ENCODE measurements at places on chromosomes 12 and 14.

GRCh38 chr14:88037325-88037724, 32.4 kb downstream of the GPR65 start:
- DNase-seq, result no peak

DNA sequence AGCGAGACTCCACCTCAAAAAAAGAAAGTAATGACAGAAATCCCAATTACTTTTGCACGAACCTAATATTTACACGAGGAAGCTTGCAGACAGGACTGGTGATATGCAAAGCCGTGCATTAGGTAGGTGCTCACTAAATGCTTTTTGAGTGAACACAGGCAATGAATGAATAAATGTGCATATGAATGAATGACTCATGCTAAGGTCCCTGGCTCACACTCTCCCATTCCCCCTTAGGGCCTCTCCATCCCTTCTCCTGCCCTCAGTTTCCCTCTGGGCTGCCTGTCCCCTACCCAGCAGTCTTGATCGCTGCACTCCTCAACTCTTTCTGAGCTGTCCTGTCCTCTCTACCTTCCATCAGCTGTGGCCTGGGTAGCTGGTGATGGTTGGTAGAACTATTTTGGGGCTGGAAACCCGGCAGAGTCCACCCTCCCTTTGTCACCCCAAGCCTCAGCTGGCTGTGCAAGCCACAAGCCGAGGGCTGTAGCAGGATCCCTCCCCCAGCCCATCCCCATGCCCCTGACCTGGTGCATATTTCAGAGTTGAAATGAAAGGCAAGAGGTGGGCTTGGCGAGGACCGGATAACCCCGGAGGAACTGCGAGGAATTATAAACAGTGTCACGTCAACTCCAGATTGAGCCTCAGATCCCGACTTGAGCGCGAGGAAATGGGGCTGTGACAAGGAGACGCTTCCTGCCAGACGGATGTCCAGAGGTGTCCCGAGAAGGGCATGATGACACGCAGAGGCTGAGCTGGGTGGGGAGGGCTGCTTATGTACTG, 191.7 kb upstream of the GSC start:
- no peak for DNase-seq

DNA sequence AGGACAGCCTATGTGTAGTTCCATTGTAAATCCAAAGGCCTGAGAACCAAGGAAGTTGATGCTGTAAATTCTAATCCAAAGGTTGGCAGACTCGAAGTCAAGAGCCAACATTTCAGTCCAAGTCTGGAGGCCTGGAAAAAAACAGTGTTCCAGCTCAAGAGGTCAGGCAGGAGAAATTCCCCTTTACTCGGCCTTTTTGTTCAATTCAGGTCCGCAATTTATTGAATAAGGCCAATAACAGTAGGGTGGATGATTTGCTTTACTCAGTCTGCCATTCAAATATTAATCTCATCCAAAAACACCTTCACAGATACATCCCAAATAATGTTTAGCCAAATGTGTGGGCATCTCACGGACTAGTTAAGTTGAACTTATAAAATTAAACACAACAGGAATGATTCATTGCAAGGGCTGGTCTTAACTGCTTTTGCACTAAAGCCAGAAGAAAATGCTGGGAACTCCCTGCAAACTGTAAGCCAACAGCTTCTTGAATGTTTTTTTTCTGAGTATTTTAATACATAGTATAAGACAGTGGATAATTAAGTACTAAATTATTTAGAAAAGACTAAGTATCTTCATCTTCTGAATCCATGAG, 197.4 kb upstream of the GARIN6 start:
- DNase-seq, result no peak

GRCh38 chr12:124719231-124719630, 144.4 kb downstream of the SCARB1 start:
- no peak for DNase-seq

GRCh38 chr12:115945491-115945885, 332.0 kb downstream of the MED13L start:
- DNase-seq, result no peak

DNA sequence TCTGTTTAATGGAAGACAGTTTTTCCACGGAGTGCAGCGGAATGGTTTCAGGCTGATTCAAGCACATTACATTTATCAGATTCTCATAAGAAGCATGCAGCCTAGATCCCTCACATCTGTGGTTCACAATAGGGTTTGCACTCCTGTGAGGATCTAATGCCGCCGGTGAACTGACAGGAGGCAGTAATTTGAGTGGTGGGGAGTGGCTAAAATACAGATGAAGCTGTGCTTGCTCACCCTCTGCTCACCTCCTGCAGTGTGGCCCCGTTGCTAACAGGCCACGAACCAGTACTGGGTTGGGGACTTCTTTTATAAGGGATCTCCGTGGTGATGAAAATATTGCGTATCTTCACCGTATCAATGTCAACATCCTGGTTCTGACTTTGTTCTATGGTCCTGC, 107.8 kb downstream of the OTX2 start:
- no peak for DNase-seq

DNA sequence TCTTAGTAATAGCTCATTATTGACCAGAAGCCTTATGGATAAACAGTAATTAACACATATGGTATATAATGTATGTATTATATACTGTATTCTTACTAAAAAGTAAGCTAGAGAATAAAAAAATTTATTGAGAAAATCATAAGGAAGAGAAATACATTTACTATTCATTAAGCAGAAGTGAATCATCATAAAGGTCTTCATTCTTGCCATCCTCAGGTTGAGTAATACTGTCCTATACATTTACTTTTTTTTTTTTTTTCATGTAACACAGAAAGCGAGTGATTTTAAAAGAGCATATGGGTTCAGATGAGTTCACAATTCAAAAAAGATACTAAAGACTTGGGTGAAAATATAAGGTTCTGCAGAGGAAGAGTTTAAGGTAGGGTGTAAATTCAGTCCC, 152.5 kb downstream of the TGFB3 start:
- DNase-seq, result no peak
